ENCODE measurements at places on chromosomes 2 and 18.

DNA sequence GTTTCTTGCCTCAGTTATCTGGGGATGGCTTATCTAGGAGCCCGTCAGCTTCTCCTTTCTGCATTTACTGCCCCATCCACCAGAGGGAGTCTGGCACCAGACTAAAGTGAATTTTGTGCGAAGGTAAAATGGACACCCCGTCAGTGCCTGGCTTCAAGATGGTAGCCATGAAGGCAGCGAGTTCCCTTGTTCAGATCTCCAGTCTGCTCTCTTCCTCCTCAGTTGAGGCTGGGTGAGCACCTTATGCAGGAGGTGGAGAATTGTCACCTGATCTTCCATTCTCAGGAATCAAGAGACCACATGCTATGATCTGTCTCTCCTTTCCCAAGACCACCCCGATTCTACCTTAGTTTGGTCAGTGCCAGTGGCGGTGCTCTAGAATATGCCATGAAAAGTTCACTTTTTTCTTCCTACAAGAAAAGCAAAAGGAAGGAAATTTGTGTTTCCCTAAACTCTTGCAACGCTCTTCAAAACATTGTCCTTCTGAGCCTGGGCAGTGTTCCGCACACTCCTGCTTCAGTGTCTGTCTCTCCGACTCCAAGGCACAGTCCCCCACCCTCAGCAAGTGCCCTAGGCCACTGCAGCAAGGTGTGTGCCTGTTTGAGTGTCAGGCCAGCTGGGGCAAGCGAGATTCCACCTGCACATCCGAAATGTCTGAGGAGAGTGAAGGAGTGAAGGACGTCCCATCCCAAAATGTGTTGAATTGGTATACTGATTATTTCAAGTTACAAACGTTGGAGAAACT, 168.6 kb downstream of the SS18 start:
- peak; percentile 6 for DNase-seq

DNA sequence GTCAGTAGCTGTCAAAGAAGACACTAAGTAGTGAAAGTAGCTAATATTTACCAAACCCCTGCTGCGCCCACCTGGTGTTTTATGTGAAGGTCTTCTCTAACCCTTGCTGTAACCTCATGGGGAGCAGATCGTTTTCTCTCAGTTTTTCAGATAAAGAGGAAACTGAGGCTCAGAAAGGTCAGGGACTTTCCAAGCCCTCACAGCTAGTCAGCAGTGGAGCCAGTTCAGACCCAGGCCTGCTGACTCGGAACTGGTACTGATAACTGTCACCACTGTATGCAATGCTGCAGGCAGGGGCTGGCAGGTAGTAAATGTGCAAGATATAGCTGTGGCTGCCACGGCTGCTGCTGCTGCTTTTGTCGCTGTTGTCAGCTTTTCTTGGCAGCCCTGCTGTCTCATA, 69.1 kb downstream of the LRRFIP1 start:
- no peak for DNase-seq

DNA sequence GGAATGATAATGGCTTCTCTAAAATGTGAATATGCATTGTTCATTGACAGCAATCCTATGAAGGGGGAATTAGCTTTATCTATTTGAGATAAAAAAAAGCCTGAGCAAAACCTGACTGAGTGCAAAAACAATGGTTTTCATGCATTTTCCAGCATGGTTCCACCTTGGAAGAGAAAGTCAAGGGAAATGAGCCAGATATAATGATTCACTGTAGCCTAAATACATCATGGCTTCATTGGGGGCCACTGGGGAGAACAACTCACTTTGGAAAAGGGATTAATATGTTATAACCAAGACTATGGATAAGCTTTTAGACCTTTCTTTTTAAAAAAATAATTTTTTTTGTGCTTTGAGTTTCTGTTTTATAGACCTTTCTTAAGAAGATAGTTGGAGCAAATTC, 679.7 kb downstream of the NYAP2 start:
- DNase-seq, result no peak

GRCh38 chr2:12587729-12588522, 128.8 kb upstream of the TRIB2 start:
- DNase-seq, result peak; percentile 55

GRCh38 chr18:2985628-2986027, 27.3 kb downstream of the LPIN2 start:
- no peak for DNase-seq

DNA sequence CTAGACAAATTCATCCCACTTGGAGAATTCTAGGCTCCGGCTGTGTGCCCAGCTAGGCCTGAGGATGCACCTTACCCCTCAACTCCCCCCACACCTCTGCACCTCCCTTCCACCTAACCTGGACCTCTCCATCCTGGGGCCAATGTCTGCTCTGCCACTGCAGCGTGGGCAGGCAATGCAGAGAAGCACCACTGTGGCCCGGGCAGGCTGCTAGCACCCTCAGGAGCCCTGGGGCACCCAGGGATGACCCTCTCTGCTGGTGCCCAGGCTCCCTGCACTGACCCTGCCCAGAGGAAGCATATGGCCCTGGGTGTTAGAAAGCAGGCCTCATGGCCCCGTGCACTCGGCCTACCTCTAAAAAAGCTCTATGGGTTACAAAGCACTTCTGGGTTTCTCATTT, 49.6 kb downstream of the ADCY3 start:
- DNase-seq, result no peak

GRCh38 chr2:86249579-86250391, 50.5 kb downstream of the MRPL35 start:
- DNase-seq, result no peak

DNA sequence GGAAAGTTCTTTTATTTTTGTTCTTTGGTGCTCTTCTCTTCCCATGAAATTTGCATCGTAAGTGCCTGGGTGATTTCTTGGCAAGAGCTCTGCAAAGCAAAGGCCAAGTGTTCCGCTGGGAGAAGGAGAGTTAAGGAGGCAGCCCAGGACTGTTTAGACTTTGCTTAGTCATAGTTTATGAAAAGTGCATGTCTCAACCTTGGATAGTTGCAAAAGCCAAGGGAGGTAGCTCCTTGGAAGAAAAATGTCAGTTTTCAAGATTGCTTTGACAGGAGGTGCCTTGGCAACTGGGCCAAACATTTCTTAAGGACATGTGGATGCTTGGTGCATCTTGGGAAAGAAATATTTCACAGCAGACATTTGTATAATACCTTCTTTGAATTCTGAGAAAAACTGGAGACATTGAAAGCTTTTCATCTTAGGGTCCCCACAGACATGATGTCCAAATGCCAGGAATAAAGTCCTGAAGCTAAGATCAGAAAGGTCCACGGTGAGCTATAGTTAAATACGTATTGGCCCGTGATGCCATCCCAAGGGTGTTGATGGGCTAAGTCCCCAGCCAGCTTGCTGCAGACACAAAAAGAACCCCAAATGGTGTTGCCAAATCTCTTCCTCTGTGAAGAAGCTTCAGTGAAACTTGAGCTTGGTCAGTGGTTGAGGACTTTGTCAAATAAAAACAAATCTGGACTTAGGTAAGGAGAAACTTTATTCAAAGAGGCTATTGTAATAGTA, 96.3 kb upstream of the THUMPD2 start:
- peak; percentile 17 for DNase-seq

GRCh38 chr18:69737851-69738250, 209.8 kb downstream of the CD226 start:
- no peak for DNase-seq

DNA sequence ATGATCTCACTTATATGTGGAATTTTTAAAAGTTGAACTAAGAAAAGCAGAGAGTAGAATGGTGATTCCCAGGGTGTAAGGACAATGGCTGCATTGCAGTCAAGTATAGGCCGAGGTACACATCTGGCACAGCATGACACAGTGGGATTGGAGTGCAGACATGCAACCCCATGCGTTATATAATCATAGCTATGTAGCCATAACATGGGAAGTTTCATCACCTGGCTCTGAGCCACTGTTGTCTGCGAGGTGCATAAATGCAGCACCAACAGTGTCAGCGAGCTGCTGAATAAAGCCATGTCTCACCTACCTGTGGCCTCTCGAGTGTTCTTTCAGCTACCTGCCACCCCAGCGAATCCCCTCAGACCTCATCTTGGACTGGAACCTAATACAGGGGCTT, 61.7 kb downstream of the CDC42EP3 start:
- DNase-seq, result no peak

DNA sequence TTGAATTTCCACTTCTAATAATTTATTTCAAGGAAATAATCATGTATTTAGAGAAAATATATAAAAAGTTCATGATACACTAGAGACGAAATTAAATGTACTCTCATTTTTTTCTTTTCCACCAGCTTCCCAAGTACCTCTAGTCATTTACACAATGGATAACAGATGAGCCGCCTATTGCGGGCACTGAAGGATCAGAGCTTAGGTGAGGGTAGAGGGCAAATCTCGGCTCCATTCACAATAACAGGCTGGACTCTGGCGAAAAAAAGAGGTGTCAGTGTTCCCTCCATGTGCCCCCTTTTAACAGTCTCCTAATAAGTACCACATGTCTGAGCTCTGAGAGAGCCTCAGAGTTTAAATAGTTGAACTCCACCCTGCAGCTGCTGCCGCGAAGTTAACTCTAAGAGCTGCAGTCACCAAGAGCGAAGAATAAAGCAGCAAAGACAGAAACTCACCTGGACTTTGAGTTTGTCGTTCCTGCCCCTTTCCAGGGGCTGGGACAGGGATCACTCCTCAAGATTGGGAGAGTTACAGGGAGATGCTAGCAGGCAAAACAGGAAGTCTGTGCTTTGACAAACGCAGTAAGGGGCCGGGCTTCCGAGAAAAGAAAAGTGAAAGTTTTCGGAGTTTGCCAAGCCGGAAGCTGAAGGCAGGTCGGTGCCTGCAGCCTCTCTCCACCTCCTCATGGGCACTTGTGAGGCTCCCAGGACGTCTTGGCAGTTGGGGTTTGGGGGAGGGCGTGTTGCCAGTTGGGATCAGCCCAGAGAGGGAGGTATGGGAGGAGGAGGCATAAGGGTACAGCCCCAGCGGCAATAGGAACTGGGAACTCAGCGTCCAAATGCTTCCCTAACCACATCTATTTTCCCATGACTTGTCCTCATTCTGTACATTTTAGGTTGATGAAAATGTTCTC, at the start of gene SP110:
Gene SP110 (minus strand): TSS at position 566 of the 913 bp plus-strand sequence. CDS start 3,057 bp downstream, outside the sequence.
- DNase-seq, result peak; percentile 81

GRCh38 chr2:207286106-207286505, 120.4 kb upstream of the KLF7 start:
- no peak for DNase-seq

- DNase-seq, result no peak
These were observed 63.1 kb downstream of the RND3 start for GRCh38 chr2:150424406-150424805.

DNA sequence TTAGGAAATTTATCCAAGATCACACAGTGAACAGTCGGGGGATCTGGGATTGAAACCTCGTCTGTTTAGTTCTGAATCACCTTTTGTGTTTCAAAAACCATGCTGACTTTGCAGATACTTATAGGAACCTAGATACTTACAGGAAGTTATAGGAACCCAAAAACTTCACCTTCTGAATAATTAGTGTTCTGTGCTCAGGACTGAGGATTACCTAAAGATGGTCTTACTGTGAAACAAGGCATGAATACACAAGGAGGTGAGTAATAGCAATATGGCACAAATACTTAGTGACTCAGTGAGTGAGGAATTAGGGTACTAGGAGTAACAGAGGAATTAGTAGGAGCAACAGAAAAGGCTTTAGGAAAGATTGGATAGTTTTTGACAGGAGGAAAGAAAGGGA, 145.5 kb downstream of the LRATD1 start:
- no peak for DNase-seq
